OCI-LY7 (cell line): ENCODE measurements at places on chromosomes 12 and 14. TPM values are rescaled to one million over a fixed set of nuclear protein-coding genes. Genes with fewer than 3 reads are reported as not detected.
A peak's percentile ranks its signal among the peaks of the same experiment; 100 is the strongest.

The GUCY2C gene
- total RNA-seq = 0.31 and 0.32 TPM in 2 replicates

The KLRK1 gene
- total RNA-seq = 26.6 and 35.4 TPM in 2 replicates

The SAMD4A gene
- total RNA-seq = 0.55 and 1.0 TPM in 2 replicates

DNA sequence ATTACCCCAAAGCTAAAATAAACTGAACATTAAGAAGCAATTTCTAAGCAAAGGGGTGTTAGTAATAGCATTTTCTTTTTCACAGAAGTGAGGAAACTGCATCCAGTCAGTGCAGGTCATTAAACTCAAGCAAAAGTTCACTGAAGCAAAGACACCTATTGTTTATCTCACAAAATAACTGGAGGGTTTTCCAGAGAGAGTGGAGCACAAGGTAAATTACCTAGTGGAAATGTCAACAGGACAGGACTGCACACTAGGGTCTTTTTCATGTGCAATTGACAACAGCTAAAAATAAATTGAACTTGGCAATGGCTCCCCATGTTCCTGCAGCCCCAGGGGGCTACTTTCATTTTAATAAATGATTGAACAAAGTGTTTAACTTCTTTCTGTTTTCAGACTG is 742.0 kb downstream of the GALC start:
- DNase-seq = no peak

DNA sequence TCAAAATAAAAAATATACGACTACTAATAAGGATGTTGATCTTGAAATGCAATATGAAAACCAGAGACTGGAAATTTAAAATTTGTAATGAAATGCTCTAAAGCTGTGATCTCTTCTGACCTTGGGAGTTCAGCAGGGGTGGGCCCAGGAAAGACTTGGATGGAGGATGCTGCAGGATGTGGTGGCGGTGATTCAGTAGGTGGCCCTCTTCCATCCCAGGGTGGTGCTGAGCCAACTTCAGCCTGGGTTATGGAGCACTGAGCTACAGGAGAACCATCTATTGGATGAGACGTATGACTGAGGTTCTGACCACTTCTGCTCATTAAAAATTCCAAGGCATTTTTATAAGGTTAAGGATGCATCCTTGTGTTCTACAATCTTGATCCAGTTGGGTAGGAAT is 6.9 kb upstream of the PDE3A start:
- DNase-seq = no peak

- no peak for DNase-seq
These were observed 94.6 kb downstream of the KCNA5 start for GRCh38 chr12:5138256-5138655.

DNA sequence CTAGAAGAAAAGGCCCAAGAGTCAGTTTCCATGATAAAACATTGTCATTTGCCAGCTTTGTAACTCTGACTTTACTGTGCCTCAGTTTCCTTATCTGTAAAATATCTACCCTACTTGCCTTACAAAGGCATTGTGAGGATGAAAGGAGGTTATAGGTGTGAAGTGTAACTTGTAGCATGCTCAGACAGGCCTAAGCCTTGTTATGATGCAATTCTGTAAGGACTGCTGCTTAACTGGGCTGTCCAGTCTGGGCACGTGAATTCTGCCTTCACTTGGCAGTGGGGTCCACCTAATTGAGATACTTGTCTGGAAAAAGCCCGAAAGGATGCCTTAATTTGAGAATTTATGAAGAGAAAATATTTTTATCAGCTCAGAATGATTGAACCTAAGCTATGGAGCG is 114.5 kb upstream of the DYRK2 start:
- DNase-seq = no peak

GRCh38 chr12:93245543-93245942 is 132.2 kb upstream of the NUDT4 start:
- peak; percentile 83 for DNase-seq

GRCh38 chr12:88185279-88185678 is 43.2 kb downstream of the TMTC3 start:
- no peak for DNase-seq

- no peak for DNase-seq
These were observed 64.2 kb upstream of the OVCH1 start for GRCh38 chr12:29561664-29562071.

- DNase-seq = no peak
These were observed 1128.3 kb upstream of the FLRT2 start for GRCh38 chr14:84401631-84402030.

- no peak for DNase-seq
These were observed 57.8 kb upstream of the NAP1L1 start for GRCh38 chr12:76142305-76142704.

The NRIP2 gene
- total RNA-seq = not detected in 2 replicates

- DNase-seq = no peak
These were observed 221.8 kb downstream of the BTG1 start for GRCh38 chr12:91923864-91924263.

DNA sequence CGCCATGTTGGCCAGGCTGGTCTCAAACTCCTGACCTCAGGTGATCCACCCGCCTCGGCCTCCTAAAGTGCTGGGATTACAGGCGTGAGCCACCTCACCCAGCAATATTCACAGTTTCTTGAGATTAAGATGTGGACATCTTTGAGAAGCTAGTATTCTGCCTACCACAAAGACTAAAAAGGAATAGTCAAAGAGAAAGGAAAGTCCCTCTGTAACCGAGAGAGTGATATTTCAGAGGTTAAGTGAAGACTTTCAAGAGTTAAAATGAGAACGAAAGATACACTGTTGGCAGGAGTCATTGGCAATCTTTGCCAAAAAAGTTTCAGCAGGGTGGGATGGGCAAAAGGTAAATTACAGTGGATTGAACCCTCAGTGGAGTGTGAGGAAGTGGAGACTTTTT is 15.6 kb downstream of the DGKA start:
- DNase-seq = no peak

The DEGS2 gene
- total RNA-seq = 12.2 and 14.6 TPM in 2 replicates

- no peak for DNase-seq
These were observed 47.7 kb downstream of the SERPINA3 start for GRCh38 chr14:94659901-94660300.

The LRRC43 gene
- not detected in 2 replicates for total RNA-seq

DNA sequence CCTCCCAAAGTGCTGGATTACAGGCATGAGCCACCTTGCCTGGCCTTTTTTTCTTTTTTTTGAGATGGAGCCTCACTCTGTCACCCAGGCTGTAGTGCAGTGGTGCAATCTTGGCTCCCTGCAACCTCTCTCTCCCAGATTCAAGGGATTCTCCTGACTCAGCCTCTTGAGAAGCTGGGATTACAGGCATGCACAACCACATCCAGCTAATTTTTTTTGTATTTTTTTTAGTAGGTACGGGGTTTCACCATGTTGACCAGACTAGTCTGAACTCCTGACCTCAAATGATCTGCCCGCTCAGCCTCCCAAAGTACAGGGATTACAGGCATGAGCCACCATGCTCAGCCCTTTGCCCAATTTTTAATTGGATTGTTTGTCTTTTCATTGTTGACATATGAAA is 58.0 kb downstream of the SINHCAF start:
- no peak for DNase-seq

The PRH2 gene
- not detected in 2 replicates for total RNA-seq

DNA sequence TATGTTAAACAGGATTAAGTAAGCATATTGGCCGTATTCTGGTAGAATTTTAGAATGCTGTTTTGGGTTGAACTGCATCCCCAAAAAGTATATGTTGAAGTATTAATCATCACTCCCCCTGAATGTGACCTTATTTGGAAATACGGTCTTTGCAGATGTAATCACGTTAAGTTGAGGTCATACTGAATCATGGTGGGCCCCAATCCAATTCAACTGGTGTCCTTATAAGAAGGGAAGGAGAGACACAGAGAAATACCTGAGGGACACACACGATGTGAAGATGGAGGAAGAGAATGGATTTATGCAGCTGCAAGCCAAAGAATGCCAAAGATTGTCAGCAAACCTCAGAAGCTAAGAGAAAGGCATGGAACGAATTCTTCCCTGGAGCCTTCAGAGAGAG is 268.6 kb downstream of the ITPR2 start:
- DNase-seq = no peak

DNA sequence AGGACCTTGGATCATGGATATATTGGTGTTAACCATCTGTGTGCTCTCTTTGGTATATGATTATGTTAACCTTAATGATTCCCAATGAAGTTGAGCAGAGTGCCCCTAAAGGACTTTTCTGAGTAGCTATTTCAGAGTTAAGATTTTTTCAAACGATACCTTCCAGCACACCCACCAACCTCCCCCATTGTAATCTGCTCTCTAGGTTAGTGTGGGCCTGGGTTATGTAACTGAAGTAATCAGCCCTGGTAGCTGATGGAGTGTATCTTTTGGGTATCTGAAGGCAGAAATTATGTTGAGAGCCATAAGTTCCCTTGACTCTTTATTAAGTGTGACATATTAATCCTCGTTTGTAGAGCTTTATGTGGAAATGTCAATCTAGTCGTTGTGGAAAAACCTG is 47.6 kb upstream of the RNU6-8 start:
- no peak for DNase-seq

GRCh38 chr12:57902478-57902969 is 38.8 kb upstream of the ATP23 start:
- DNase-seq = no peak

DNA sequence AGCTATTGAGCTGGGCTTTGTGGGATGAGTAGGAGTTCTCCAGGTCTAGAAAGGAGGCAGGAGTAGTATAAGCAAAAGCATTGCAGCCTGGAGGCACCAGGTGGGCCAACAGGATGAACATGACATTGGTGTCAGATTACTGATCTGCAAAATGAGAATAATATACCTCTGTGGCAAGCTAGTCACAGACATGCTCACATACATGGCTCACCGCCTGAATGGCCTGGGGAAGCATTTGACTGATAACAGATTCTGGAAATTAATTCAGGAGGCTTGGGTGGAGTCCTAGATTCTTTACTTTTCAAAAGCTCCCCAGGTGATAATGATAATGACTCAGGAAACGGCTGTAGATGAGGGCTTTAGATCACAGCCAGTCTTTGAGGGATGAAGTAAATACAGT is 709 bp downstream of the TCL1B start:
- DNase-seq = peak; percentile 55

DNA sequence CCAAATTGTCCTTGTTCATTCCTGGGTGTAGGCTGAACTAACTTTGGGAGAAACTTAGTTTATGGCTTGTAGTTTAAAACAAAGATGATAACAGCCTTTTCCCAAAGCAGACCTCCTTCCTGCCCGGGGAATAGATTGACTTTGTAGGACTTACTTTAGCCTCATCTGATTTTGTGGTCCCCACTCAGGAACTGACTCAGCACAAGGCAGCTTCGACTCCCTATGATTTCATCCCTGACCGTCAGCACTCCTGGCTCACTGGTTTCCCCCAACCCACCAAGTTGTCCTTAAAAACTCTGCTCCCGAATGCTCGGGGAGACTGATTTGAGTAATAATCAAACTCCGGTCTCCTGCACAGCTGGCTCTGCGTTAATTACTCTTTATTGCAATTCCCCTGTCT is 40.1 kb upstream of the DDHD1 start:
- DNase-seq = no peak
